ENCODE measurements at places on chromosomes 12 and 14.

DNA sequence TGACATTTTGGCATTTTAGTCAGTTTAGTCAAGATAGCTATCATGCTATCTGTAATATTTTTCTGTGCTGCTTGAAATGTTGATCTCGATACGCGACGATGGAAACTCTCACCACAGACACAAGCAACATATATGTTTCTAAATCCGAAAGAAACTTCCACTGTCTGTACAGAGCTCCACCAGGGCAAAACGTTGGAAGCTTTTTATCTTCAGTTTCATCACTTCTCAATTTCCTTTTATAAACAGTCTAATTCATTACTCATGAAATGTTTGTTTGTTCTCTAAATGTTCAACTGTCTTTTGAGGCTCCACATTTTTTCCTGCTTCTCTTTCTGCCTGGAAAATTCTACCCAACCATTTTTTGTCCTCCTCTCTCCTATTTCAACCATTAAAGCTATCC lies 737.6 kb downstream of the SLC16A7 start:
- no peaks in the 10 kb centered on the region for H3K27me3 ChIP-seq
- H3K27ac ChIP-seq: no peak overlapping the region
- H3K4me3 ChIP-seq: no peak overlapping the region
- DNase-seq: no peak

GRCh38 chr12:82461836-82462235 lies 103.5 kb downstream of the METTL25 start:
- no peaks in the 10 kb centered on the region for H3K4me1 ChIP-seq
- H3K27ac ChIP-seq: no peak overlapping the region
- no peaks in the 10 kb centered on the region for H3K36me3 ChIP-seq

- H3K27me3 ChIP-seq: no peaks in the 10 kb centered on the region
- no peak overlapping the region for H3K4me3 ChIP-seq
- no peaks in the 10 kb centered on the region for H3K36me3 ChIP-seq
- peak; percentile 84 for DNase-seq
- peak overlapping the region; percentile 91 for H3K27ac ChIP-seq
Observed at GRCh38 chr14:68239988-68240771, 420.6 kb downstream of the RAD51B start.

DNA sequence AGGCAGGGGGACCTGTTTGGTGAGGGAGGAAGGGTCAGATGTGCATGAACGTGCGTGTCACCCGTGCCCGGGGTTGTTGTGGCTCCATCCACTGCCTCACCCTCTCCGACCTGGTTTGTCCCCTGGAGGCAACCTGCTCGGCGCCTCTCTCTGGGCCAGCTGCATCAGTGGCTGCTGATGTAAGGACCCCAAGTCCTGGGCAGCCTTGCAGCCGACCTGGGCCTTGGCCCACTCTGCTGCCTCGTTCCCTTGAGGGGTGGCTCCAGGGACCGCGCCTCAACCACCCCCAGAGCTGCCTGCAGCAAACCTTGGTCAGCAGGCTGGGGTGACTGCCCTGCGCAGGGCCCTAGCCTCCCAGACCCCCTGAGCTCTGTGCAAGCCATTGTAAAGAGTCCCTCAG lies 351.7 kb downstream of the TMEM121 start:
- no peak for DNase-seq
- no peaks in the 10 kb centered on the region for H3K4me1 ChIP-seq
- no peak overlapping the region for H3K4me3 ChIP-seq
- peaks cover 4% of the 10 kb centered on the region for H3K27me3 ChIP-seq

- no peak overlapping the region for H3K4me3 ChIP-seq
- no peak overlapping the region for H3K27ac ChIP-seq
- no peaks in the 10 kb centered on the region for H3K36me3 ChIP-seq
Observed at GRCh38 chr12:108268397-108268796, 70.7 kb downstream of the CMKLR1 start.

DNA sequence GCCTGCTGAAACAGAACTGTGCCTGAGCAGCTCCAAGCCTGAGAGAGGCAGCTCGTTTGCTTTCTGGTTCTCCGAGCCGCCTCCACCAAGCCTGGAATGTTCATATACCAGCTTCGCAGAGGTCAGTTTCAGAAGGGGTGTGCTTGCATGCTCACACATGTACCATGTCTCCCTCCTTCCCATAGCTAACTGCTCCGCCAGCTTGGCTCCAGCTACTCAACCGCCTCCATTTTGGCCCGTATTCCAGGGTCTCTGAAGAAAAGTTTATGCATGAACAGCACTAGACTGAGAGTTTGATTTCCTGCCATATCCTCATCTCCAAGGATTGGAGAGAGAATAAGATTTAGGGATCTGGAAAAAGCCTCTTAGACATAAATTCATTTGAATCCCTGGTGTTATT lies 103.7 kb downstream of the SMOC1 start:
- no peaks in the 10 kb centered on the region for H3K4me1 ChIP-seq
- H3K27ac ChIP-seq: no peak overlapping the region
- no peak overlapping the region for H3K4me3 ChIP-seq
- no peaks in the 10 kb centered on the region for H3K27me3 ChIP-seq
- H3K36me3 ChIP-seq: no peaks in the 10 kb centered on the region

GRCh38 chr14:66514213-66514612 lies 6.3 kb downstream of the GPHN start:
- no peaks in the 10 kb centered on the region for H3K27me3 ChIP-seq
- H3K4me1 ChIP-seq: peaks cover 3% of the 10 kb centered on the region
- H3K4me3 ChIP-seq: no peak overlapping the region
- H3K27ac ChIP-seq: no peak overlapping the region
- no peaks in the 10 kb centered on the region for H3K36me3 ChIP-seq

DNA sequence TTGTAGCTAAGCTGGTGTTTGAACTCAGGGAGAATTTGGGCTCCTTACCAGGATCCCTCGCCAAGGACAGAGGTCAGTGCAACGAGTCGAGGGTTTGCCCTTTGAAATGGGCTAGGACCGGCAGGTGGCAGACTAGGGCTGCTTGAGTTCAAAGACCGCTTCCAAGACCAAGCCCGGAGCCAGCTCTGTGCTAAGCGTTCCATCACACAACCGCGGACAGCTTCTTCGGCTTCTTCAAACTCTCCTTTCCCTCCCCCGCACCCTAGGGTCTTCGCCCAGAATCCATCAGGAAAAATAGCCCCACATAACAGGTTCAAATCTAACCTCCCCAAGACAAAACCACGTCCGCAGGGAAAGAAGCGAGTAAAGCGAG lies 705 bp upstream of the FLVCR2 start:
- H3K4me3 ChIP-seq: peak overlapping the region; percentile 66
- DNase-seq: peak; percentile 92
- peak overlapping the region; percentile 62 for H3K27ac ChIP-seq
- no peaks in the 10 kb centered on the region for H3K27me3 ChIP-seq

DNA sequence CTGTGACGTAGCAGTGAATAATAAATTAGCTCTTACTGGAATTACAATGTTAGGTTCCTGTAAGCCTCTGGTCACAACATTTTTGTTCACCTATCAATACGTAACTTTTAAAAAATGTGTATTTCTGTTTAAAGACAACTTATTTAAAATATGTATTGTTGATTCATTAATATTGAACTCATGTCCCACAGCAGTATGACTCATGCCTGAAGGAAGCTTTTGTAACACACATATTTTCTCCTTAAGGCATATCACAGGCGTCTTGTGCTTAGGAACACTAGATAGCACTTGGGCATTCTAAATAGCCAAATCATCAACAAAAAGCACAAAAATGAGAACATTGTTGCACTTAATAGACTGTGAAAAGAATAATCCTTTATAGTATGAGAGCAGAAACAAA lies 92.5 kb downstream of the GPHN start:
- no peak for DNase-seq
- H3K4me1 ChIP-seq: no peaks in the 10 kb centered on the region
- H3K4me3 ChIP-seq: no peak overlapping the region
- no peaks in the 10 kb centered on the region for H3K27me3 ChIP-seq
- H3K27ac ChIP-seq: no peak overlapping the region
- no peaks in the 10 kb centered on the region for H3K36me3 ChIP-seq

GRCh38 chr12:118746960-118747359 lies 234.4 kb upstream of the SRRM4 start:
- H3K27ac ChIP-seq: no peak overlapping the region
- H3K4me1 ChIP-seq: no peaks in the 10 kb centered on the region
- H3K36me3 ChIP-seq: no peaks in the 10 kb centered on the region
- H3K4me3 ChIP-seq: no peak overlapping the region

DNA sequence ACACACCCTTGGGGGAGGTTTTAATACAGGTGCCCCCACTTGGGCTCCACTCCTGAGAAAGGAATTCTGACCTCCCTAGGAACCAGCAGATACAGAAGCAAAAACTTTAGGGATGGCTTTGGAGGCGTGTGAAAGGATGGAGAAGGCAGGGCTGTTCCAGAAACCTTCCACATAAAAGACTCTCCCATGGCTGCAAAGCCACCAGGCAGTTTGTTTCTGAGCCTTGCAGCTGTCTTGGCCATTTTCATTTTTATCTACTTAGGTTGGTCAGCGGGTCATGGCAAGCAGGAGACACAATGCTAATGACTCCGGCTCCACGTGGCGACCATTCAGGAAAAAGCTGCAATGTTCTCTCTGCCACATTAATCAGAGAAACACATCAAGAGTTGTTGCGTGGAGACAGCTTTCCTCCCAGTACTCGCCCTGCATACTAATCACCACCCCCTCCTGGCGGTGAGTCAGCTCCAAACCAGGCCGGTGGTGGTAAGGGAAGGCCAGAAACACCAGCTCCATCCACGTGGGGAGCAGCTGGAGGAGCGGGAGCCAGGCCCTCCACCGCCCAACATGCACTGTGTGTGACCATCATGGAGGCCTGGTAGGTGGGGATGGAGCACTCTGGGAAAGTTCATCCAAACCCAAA lies 30.9 kb upstream of the IRF2BPL start:
- H3K4me3 ChIP-seq: no peak overlapping the region
- H3K4me1 ChIP-seq: no peaks in the 10 kb centered on the region
- no peaks in the 10 kb centered on the region for H3K36me3 ChIP-seq
- H3K27me3 ChIP-seq: no peaks in the 10 kb centered on the region

DNA sequence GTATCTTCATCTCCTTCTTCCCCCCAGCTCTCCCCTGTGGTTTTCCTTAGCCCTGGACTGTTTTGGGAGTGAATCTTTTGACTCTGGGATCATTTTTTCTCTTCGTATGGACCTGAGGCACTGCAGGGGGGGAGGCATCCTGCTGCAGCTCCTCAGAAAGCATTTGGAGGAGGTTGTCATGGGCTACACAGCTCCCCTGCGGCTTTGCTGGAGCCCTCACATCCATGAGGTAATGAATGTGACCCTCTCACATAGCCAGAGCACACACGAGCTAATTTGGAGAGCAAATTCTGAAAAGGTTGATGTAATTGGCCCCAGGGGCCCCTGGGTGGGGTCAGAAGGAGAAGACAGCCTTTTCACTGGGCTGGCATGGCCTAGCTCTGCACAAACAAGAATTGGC lies 110.9 kb downstream of the PAH start:
- H3K4me3 ChIP-seq: no peak overlapping the region
- H3K36me3 ChIP-seq: no peaks in the 10 kb centered on the region
- DNase-seq: no peak
- H3K27me3 ChIP-seq: no peaks in the 10 kb centered on the region

DNA sequence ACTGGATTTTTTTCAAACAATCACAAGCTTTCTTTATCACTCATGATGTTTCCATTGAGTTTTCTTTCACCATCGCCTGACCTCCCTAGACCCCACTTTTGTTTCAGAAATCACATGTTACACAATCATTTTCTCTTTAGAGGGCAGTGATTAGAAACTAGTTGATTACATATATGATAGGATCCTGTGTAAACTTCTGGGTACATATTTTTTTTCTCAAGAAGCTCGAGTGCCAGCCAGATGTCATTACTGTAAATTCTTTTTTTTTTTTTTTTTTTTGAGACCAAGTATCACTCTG lies 62.4 kb upstream of the PSMA6 start:
- H3K4me3 ChIP-seq: no peak overlapping the region
- no peaks in the 10 kb centered on the region for H3K4me1 ChIP-seq
- no peaks in the 10 kb centered on the region for H3K27me3 ChIP-seq
- H3K27ac ChIP-seq: no peak overlapping the region
- no peaks in the 10 kb centered on the region for H3K36me3 ChIP-seq

GRCh38 chr14:106879241-106879640 lies 1352.9 kb downstream of the TMEM121 start:
- DNase-seq: peak; percentile 37
- H3K27me3 ChIP-seq: no peaks in the 10 kb centered on the region
- H3K4me3 ChIP-seq: no peak overlapping the region

DNA sequence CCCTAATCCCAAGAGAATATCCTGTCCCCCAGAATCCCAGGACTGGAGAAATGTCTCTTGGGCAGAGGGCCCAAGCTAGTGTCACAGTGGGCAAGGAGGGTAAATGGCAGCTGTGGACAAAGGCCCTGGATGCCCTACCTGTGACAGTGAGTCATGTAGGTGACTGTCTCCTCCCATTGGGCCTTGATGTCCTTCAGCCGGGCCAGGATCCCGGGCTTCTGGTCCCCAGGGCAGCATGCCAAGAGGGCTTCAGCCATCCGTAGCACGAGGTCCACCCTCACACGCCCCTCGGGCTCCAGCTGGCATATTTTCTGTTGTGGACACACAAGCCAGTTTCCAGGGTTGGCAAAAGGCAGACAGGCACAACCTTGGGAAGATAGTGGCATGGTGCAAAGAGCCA lies 48.8 kb downstream of the SYNE3 start:
- peaks cover 6% of the 10 kb centered on the region for H3K4me1 ChIP-seq
- no peak overlapping the region for H3K4me3 ChIP-seq
- H3K27me3 ChIP-seq: no peaks in the 10 kb centered on the region
- no peaks in the 10 kb centered on the region for H3K36me3 ChIP-seq

DNA sequence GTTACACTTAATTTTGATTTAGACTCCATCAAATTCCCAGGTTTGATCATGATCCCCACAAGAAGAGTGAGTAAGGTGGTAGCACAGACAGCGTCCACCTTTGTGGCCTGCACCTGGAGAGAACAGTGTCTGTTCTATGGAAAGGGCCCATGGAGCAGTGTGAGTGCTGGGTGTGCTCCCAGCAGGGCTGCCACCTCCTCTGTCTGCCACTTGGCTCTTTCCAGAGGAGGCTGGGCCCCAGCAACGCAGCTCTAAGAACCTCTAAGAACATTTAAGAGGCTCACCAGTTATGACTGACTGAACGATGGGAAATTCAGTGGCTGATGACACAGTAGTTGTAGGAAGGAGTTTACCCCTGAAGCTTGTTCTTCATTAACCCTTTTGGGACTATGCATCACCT lies 17.3 kb downstream of the VDR start:
- peaks cover 42% of the 10 kb centered on the region for H3K4me1 ChIP-seq
- peak overlapping the region; percentile 4 for H3K27ac ChIP-seq
- DNase-seq: no peak
- no peaks in the 10 kb centered on the region for H3K27me3 ChIP-seq
- no peaks in the 10 kb centered on the region for H3K36me3 ChIP-seq

DNA sequence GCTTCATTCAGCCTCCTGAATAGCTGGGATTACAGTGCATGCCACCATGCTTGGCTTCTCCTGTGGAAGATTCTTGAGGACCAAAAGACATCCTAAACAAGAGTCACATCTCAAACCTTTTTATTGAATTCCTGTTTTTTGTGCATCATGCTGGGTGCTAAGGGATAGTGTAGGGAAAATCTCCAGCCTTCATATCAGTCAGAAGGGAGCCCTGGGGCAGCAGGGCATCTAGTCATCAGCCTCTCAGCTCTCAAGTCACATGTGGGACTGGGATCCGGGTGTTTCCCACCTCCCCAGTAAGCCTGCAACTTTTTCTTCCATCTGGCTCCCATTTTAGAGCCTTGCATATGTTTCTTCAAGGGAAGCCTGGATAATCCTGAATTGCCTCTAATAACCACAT lies 25.1 kb upstream of the OASL start:
- H3K27ac ChIP-seq: no peak overlapping the region
- H3K27me3 ChIP-seq: no peaks in the 10 kb centered on the region
- H3K4me1 ChIP-seq: no peaks in the 10 kb centered on the region
- no peaks in the 10 kb centered on the region for H3K36me3 ChIP-seq
- no peak for DNase-seq

Data from small intestine (tissue), 16 donors.